ENCODE measurements at places on chromosomes 5 and 9.
A peak's percentile ranks its signal among the peaks of the same experiment; 100 is the strongest.

GRCh38 chr5:161851691-161852299, 3.9 kb downstream of the GABRA1 start:
- no peak for DNase-seq

DNA sequence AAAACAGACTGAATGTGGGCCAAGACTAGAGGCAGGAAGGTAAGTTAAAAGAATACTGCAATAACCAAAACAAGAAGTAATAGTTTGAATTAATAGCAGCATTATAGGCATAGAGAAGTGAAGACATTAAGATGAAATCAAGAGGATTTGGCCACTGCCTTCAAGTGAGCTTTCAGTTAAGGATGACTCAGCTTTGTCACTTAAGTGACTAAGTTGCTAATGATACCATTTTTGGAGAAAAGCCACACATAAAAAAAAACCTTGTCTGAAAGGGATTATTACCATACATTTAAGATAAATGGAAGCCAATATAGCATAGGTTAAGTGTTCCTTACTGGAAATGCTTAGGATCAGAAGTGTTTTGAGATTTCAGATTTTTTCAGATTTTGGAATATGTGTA, 57.0 kb downstream of the ECPAS start:
- no peak for DNase-seq

DNA sequence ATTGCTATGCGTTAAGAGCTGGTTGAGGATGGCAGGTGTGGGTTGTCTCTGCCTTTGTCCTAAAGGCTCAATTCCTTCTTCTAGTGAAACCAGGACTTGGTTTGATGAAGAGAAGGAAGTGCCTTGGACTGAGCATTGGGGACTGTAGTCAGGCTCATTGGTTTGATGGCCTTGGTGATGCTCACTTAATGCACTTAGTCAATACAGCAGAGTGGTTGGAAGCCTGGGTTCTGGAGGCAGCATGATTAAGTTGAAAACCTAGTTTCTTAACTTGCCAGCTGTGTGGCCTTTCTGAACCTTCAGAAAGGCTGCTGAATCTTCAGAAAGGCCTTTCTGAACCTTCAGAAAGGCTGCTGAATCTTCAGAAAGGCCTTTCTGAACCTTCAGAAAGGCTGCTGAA, 52.4 kb downstream of the PTTG1 start:
- no peak for DNase-seq

DNA sequence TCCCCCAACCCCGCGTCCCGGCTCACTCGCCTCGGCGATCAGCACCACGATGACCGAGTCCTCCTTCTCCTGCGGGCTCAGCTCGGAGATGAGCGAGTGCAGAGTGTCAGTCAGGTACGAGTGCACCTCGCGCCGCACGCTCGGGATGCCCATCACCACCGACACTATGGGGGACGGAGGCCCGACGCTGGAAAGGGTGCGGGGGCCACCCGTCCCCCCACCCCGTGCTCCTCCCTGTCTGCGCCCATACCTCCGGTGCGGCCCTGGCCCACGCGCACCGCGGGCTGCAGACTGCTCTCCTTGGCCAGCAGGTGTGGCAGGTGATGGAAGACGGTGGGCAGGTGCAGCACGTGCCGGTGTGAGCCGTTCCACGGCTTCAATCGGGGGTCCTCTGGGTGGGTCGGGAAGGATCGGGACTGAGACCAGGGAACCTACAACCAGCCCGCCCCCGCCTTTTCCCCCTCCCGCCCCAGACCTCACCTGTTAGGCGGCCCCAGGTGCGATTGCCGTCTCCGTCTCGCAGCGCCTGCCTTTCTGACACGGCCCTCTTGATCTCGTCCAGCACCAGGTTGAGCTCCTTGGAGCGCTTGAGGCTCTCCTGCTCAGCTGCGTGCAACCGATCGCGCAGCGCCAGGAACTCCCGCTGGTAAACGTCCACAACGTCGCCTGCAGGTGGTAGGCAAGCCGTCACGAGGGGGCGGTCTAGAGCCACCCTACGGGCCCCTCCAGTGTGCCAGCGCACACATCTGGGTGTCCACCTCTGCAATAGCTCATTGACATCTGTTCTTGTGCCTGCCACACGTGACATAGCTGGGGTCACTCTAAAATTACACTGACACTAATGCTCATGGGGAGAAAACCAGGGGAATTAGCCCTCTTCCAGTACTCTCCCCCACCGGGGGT, 5.1 kb downstream of the MGAT4B start:
- DNase-seq, result peak; percentile 78
